ENCODE measurements at places on chromosomes 7 and 10.

GRCh38 chr7:158784270-158784669 lies 45.0 kb downstream of the ESYT2 start:
- DNase-seq, result no peak

DNA sequence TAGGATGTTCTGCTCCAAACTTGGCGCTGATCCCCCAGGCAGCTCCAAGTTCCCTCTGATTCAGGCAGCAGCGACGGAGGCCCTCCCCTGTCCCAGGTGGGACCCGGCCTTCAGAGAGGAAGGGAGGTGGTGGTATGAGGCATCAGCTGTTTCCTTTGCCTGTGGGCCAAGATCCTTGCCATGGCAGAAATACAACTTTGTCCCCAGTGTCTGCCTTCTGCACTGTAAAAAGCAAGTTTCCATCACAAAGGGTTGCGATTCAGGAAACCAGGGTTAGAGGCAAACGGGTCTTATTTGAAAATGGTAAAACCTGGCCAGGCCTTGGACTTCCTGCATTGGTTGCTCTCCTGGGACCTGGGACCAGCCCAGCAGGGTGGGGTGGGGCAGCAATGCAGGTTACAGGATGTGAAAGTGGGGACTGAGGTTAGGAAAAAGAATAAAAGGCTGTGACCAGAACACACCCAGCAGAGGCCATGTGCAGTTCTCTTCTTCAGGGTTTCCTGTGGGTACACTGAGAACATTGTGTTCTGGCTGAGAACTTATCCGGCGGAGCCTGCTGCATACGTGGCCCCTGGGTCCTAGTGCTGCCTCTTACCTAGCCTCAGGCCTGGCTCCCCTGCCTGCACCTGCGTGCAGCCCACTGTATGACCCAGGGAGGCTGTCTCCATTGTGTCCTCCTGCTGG lies 25.1 kb upstream of the DDIT4 start:
- DNase-seq, result no peak

GRCh38 chr7:517774-518629 lies 1.6 kb downstream of the PDGFA start:
- peak; percentile 56 for DNase-seq

DNA sequence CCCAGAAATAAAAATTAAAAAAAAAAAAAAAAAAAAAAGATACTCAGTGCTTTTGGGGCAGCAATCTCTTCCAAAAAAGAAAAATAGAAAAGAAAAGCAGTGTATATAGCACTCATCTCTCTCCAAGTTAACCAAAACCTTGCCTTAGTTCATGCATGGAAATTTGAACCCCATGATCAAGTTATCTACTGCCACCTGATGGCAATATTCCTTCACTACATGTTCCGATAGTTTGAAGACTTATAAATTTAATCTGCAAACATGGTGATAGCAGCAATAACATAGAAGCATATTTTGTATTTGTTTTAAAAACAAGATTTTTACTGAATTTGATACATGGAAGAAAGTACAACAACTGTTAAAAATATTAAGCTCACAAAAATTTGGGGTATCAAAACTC lies 48.6 kb upstream of the SLIT1 start:
- DNase-seq, result peak; percentile 39

DNA sequence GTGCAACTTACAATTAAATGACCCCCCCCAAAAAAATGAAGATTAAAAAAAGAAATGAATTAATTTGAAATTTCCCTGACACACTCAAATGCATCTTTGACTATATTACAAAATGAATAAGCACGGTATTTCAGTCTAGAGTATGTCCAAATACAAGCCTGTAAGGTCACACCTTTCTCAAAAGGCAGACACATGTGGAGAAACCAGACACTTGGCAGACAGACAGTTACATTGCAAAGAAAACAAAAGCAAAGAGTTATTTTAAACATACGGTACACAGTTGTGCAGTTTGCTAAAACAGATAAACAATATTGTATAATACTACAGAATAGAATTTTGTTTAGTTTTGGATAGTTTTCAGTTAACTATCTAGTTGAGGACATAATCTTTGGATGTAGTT lies 153.0 kb downstream of the ATE1 start:
- DNase-seq, result no peak

DNA sequence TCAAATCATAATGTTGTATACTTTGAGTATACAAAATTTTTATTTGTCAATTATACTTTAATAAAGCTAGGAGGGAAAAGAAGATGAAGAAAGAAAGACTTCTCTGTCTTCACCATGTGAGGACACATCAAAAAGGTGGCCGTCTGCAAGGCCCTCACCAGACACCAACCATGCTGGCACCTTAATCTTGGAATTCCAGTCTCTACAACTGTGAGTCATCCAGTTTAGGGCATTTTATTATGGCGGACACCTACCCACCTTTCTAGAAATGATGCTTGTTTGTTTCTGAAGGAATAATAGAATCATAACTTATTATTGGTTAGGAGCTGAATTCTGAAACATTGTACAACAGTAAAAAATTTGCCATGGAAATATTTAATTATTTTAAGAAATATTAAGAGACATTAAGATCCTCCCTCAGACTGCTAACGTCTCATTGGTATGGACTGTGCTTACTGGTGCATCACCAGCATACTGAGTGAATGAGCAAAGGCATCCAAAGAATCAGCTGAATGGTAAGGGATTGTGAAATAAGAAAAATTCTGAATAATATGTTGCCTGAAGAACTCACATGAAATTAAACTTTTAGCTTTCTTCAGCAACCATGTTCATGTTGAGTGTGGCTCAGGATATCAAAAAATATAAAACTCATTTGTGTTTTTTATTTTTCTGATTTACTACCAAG lies 536.6 kb downstream of the HTR7 start:
- peak; percentile 23 for DNase-seq

GRCh38 chr7:139937715-139938114 lies 108.7 kb downstream of the TBXAS1 start:
- DNase-seq, result no peak

- no peak for DNase-seq
These were observed 19.2 kb downstream of the ANKMY2 start for GRCh38 chr7:16626388-16626787.

DNA sequence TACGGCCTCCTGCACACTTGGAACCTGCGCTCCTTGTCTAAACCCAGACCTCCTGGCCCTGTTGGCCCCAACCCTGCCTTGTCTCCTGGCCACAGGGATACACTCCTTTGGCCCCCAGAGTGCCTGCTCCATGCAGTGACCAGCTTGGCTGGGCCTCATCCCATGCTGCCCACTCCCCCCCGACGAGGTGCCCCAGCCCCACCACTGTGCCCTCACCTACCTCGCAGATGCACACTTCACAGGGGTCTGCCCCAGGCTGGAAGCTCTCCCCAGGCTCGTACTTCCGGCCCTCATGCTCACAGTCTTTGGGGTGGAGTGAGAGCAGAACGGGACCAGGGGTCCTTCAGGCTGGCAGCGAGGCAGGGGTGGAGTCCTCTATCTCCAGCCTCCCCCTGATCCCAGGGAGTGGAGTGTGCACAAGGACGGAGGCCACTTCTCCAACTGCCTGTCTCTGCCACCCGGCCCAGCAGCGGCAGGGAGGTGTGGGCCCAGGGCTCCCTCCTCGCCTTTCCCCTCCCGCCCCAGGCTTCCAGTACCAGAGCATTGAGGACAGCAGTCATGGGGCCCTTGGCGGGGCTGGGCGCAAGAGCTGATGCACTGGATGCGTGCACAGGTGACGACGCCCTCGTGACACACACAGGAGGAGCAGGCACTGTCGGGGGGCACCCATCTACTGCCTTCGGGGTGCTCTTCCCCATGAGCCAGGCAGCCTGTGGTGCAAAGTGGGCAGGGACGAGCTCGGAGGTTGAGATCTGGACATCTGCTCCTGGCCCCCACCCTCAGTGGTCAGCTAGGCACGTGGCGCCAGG lies 22.1 kb downstream of the ATP6V1F start:
- DNase-seq, result no peak

- DNase-seq, result no peak
These were observed 100.9 kb downstream of the PDGFA start for GRCh38 chr7:418636-419280.

- no peak for DNase-seq
These were observed 112.5 kb downstream of the UNCX start for GRCh38 chr7:1344981-1345701.

DNA sequence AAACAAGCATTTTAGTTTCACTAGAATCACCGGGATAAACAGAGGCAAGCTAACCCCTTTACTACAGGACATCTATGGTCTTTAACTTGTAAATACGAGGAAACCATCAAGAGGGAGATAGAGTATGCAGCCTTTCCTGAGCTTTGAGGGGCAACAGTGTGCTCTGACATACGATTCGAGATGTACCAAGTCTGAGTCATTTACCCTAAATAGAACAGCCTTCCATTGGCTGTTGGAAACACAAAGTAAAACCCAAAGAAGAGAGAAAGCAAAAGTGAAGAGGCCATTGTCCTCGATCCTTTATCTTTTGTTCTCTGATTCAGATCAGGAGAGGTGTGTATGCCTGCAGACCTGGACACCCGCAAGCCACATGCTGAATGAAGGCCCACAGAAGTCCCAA lies 289.5 kb downstream of the KCNMA1 start:
- no peak for DNase-seq

GRCh38 chr7:137579913-137580640 lies 236.5 kb upstream of the PTN start:
- DNase-seq, result peak; percentile 80

DNA sequence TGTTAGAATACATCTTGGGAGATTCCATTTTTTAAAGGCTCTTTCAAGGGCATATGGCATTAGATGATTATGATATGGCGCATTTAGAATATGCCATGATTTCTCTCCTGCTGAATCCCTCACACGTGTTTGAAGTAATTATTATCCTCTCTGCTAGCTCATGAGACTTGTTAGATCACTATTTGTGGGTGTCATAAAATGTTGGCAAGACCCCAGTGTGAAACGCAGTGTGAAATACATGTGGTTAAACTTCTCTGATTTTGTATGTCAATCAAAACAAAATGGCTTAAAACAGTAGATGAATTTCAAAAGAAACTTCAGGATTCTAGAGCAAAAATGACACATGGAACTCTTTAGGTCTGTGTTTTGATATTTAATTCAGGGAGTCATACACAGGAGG lies 560.8 kb downstream of the AUTS2 start:
- no peak for DNase-seq

DNA sequence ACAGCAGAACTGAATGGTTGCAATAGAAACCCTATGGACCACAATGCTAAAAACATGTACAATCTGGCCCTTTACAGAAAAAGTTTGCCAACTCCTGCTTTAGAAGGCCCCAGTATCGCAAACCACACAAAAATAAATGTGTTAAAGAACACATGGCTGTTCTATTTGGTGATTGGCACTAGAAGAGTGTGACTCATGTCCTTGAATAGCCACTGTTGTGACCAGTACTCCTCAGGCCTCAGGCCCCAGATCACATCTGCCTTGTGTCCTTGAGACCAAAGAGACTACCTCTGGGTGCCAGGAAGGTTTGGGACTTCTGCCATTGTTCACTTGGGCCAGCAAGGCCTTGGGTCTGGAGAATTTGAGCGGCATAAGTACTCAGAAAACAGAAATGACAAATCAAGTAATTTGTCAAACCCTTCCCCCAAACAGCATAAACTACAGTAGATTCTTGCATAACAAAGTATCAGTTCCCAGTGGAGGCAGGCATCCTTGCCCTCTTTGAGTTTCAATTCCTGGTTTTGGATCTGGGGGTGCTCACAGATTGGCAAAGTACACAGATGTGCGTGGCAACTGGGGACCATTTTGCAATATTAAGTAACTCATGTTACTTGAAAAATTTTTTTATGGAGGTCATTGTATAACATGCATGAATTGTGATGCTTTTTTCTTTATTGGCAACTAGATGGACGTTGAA lies 50.2 kb downstream of the MTURN start:
- no peak for DNase-seq

DNA sequence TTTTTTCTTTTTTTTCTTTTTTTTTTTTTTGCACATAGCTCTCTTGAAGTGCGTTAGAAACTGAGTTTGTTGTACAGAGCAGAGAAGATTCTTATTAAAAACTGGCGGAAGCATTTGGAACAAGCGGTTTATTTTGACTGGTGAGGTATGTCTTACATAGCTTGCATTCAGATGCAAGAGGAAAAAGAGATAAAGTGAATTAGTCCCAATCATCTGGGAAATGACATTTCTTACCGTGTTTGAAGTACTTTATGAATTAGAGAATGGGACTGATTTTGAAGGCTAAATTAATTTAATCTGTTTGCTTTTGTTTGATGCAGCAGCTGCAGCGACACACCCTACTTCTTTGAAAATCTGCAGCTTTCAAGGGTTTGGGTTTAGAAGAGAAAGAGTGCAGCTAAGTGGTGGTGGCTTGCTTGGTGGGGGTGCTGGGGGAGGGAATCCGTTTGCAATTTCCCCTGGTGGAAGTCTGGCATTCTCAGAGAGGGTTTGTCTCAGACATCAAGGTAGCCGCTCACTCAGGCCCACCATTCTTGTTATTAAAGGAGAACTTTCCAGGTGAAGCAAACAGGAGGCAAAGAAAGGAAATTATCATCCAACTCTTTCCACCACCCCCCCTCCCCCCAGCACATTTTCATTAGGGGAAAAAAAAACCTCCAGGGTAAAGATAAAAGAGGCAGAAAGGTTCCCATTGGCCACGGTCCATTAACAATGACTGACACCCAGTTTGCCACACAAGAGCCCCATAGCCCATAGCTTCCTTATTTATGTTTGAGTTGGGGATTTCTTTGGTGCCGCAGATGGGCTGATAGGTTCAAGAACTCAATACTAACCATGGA lies 231.7 kb downstream of the SKIDA1 start:
- no peak for DNase-seq

All from EL (cell line).